Ovary (tissue), 10 donors: ENCODE measurements at places on chromosomes 2 and 18. TPM values are rescaled to one million over a fixed set of nuclear protein-coding genes. Genes with fewer than 3 reads are reported as not detected.

Gene GPR45
- not detected for total RNA-seq

DNA sequence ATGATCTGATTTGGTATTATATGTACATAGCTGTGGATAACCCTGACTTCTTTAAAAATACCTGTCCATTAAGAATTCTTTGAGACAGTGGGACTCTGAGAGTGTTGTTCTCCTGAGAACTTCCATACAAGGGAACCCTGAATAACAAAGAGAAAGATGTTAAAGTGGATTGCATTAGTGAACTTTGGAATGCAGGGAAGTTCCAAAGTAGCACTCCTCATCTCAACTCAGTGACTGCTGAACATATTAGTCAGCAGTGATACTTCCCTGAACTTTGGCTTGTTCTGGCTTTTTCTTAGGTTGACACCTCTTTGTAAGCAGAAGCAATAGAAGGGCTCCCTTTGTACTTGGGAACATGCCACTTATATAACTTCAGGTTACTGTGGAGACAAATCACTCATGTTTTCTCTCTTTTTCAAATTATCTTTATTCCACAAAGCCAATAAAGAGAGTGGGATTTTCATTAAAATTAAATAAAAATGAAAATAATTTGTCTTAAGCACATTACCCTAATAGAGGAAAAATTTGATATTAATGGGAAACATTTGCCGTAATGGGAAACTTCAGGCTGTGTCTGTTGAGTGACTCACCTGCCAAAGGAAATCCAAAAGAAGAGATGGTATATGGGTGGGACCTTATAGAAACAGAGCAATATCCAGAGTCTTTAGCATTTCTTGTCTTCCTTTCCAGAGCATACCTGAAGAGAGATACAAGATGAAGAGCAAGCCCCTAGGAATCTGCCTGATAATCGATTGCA, 33.3 kb downstream of the CFLAR start:
- no peak for DNase-seq

DNA sequence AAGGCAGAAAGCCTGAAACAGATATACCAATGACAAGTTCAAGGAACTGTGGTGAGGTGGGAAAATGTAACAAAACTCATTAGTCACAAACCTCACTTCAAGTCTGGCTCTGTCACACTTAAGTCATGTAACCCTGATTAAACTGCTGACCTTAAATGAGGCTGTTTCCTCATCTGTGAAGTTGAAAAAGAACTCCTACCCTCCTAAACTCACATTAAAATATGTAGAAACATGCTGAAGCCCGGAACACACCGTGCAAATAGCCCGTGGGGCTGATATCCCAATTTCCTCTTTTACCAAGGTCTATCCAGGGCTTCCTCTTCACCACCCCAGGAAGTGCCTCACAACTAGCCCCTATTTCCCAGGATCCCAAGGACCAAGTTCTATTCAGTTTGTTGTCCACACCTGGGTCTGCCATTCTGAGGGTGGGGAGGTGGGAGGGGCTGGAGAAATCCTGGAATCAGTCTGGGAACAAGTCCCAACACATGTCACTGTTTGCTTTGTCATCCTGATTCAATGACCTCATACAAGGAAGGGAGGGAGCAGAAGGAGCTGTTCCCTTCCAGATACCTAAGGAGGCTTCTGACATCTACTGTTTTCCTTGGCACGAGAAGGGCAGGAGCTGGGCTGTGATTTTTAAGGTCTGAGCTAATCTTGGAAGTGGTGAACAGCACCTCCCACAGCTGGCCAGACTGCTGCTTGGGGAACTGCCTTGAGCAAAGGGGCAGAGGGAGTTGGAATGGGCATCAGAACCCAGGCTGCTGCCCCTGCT, 42.3 kb downstream of the SLC4A1AP start:
- DNase-seq = peak; percentile 65

DNA sequence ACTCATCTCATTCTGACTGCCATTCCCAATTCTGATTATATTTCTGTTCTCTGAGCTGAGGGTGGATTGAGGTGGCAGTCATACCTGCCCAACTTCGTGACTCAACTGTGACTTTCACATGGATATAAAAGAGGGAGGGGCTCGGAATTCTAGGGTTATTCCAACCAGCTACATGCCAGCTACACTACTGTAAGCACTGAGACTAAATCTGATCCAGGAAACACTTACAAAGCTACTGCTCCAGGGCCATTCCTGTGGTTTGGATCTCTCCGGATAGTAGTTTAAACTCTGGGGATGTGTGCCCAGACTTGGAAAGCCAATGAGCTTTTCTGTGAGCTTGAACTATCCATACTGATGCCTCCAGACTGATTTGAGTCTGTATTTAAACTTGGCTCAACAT, 7.9 kb downstream of the MAP2 start:
- no peak for DNase-seq

GRCh38 chr2:38079116-38080052, 3.4 kb upstream of the CYP1B1 start:
- DNase-seq = no peak

DNA sequence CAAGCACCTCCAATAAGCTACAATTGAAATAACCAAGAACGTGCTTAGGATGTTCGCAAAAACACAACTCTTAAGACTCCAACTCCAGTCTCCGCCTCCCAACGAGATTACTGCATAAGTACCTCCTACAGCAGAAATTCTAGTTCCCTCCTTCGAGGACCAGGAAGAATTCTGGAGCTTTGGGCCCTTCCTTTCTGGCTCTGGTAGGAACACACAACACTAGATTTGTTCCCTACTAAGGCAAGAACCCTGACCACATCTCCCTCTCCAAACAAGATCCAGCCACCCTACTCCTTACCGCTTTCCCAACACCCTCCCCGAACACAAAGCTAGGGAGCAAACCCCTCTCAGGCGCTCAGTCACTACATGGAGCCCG, 721 bp downstream of the ADAM17 start:
- no peak for DNase-seq

DNA sequence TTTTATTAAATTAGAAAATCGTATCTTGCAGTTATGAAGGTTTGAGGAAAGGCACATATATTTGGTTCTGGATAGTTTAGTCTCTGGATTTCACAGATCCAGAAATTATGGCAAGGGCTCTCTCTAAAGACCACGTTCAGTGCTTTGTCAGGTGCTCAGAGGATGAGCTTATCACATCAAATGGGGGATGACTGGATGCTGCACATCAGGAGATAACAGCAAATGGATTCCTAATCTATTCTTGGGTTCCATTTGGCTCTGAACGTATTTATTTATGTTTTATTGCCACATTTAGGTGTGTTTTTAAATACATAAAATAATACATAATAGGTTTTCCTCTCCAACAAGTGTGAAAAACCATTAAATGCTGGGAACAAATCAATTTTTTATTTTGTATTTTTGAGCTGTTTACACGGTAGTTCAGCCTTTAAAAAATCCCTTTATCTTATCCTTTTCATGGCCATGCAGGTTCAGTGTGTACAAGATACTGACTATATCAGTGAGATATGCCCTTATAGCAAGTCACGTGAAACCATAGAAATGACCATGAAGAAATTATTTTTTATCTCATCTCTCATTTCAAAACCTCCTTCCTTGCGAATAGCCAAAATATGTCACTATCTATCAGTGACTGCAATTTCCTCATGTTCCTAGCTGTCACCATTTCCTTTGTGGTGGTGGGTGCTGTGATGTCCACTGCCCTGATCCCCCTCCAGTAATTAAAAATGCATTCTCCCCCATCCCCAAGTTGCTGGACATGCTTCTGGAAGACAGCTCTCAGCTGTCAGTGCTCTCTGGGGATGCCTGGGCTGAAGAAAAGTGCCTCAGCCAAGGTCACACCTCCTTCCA, 25.9 kb upstream of the CXCR4 start:
- no peak for DNase-seq

DNA sequence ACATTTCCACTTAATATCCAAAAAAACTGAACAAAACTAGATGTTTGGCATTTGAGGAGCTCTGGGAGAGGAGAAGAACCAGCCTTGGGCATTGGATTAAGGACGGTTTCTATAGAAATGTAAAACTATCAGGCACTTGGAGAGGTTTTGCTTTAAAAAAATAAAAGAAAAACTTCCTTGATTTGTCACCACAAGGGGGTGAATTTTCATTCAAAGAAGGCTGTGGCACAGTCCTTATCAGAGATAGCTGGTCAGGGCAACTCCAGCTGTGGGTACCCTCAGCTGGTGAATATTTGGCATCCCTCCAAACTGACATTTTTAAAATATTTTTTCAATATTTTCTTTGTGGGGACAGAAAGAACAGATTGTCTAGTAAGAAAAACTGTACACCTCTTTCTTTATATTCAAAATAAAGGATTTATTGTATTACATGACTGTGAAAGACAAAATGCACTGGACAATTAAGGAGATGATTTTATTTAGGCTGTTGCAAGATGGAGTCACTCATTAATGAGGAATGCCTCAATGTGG, 46.1 kb upstream of the TBC1D8 start:
- no peak for DNase-seq

- DNase-seq = no peak
Measured at GRCh38 chr2:8243748-8244400, 438.0 kb upstream of the ID2 start.

DNA sequence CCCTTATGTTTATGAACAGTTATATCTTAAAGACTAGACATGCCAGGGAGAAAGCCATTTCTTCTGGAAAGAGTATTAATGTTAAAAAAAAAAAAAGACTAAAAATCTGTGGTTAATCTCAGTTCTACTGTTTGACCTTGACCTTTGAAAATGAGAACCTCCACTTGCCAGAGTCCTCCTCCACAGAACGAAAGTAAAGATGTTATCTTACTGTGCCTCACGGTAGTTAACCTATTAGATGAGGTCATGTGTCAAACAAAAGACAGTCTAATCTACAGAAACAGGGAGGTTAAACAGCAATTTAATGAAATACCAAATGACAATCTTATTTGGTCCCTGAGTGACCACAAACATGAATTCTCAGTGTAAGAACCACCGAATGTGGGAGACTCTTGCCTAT, 51.2 kb downstream of the SLC14A2 start:
- DNase-seq = no peak

Gene CERKL
- total RNA-seq = 0.22 TPM

Gene UNC50
- total RNA-seq = 43.0 TPM

Gene ANKAR
- total RNA-seq = 9.9 TPM

DNA sequence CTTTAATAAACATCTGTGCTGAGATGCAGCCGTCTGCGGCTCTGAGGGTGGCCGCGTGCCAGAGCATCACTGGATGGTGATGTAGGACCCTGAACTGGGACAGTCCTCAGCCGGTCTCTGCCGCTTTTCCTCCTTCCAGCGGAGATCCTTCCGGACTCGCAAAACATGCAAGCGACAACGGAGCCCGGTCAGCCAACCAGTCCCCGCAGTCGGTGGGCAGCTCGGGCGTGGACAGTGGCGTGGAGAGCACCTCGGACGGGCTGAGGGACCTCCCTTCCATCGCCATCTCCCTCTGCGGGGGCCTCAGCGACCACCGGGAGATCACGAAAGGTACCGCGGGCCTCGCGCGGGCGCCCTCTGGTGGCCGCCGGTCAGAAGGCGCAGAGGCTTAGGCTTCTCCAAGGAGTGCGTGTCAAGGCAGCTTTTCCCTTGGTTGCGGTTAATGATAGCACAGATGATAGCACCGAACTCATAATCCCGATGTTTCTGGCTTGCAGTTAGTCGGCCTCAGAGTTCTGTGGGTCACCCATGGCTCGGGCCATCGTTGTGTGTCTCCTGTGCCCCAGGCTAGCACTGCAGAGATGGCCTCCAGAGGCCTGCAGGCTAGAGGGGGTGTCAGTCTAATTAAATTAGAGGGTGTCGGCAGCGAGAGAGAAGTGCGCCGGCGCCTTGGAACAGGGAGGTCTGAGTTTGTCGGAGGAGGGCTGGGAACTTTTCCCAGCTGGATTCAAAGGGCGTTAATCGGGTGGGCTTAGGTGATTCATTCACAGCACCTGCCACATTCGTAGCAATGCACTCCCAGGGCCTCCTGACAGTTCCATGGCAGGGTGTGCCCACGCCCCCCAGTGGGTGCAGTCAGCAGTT, 38.5 kb downstream of the LPIN1 start:
- DNase-seq = peak; percentile 49

GRCh38 chr2:238892796-238893195, 44.9 kb downstream of the TWIST2 start:
- no peak for DNase-seq

- no peak for DNase-seq
Measured at GRCh38 chr2:32918774-32919173, 28.0 kb upstream of the LTBP1 start.

DNA sequence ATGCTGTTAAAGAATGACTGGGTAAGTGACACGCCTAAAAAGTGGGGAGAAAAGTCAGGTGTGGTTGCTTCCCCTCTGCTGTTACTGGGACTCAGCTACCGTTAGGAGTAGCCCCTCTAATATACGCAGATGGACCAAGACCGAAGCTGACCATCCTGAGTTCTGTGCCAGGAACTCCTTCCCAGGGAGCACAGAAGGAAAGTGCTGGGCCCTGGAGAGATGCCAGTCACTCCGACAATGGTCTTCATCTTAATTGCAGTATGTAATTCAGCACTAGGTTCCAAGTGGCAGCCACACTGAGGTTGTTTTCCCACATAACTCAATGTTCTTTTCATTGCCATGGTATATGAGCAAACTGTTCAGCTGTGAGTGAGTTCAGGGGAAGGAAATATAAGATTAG, 19.6 kb upstream of the TMEM200C start:
- DNase-seq = no peak

- DNase-seq = no peak
Measured at GRCh38 chr2:216083464-216084281, 2.0 kb downstream of the TMEM169 start.

DNA sequence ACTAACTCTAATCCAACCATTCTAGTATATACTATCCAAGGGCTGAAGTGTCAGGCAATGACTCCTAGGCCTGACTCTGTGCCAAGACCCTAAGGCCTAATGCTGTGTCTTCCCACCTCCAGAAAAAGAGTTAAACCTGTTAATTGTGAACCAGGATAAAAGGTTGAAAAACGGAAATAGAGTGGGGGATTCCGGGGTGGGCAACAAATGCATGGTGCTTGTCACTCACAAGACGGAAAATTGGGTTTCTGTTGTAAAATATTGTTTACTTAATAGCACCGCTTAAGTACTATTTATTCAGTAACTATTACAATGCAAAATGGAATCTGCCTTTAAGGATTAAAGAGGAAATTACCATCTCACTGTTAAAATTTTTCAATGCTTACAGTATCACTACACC, 3.2 kb downstream of the STK17B start:
- DNase-seq = no peak

- no peak for DNase-seq
Measured at GRCh38 chr18:46167971-46168370, 63.8 kb downstream of the HAUS1 start.

- no peak for DNase-seq
Measured at GRCh38 chr18:23066504-23067039, 68.7 kb upstream of the CABLES1 start.

GRCh38 chr2:85653996-85654395, 14.0 kb downstream of the SFTPB start:
- DNase-seq = no peak

- DNase-seq = no peak
Measured at GRCh38 chr2:129723277-129724020, 256.0 kb upstream of the RAB6C start.

GRCh38 chr2:83282841-83283240, 1176.2 kb downstream of the SUCLG1 start:
- no peak for DNase-seq

- no peak for DNase-seq
Measured at GRCh38 chr2:36329251-36329650, 26.3 kb upstream of the CRIM1 start.

GRCh38 chr18:76335859-76336640, 159.0 kb downstream of the ZNF516 start:
- no peak for DNase-seq
